ENCODE measurements at places on chromosomes 16 and 17.

DNA sequence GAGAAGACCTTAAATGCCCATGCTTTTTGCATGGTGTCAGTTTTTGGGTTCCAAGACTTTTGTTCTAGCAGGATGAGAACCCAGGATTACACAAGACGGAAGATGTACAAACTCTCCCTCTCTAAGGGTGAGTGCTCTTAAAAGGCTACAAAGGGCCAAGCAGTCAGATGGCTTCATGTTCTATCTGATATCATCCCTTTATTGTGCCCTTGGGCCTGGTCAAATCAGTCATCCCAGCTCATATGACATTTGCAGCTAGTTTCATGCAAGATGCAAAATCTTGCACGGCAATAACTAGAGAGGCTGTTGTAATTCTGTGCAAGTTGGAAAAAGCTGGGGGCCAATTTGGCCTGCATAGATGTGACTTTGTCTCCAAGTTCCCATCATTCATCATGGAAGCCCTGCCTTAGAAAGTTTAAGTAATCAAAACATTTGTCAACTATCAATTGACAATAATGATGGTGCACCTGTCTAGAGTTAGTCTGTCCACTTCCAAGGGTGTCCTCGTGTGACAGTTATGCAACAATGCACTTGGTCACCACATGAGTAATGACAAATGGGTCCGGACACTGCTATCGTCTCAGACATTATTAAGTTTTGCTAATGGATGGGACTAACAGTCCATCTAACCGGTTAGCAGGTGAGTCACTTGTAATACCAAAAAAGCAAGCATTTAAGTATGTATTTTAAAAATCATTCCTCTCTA is 58.6 kb upstream of the ZFHX3 start:
- no peak for DNase-seq

- no peak for DNase-seq
Observed at GRCh38 chr16:47026492-47026891, 53.0 kb upstream of the DNAJA2 start.

GRCh38 chr17:9499041-9499440 is 76.6 kb downstream of the STX8 start:
- no peak for DNase-seq

- no peak for DNase-seq
Observed at GRCh38 chr16:28835864-28836760, 10.0 kb downstream of the TUFM start.

- no peak for DNase-seq
Observed at GRCh38 chr17:29958947-29959657, 17.7 kb downstream of the EFCAB5 start.

GRCh38 chr16:57700781-57701551 is 6.4 kb downstream of the DRC7 start:
- no peak for DNase-seq

- DNase-seq: no peak
Observed at GRCh38 chr17:68456339-68457167, 743 bp downstream of the WIPI1 start.

GRCh38 chr17:28370744-28371103 is 617 bp upstream of the VTN start:
- no peak for DNase-seq

- no peak for DNase-seq
Observed at GRCh38 chr17:2801841-2802240, 5.6 kb downstream of the RAP1GAP2 start.

Data from stimulated activated naive CD4-positive, alpha-beta T cell (primary cell).